ENCODE measurements at places on chromosomes 7 and 10. TPM values are rescaled to one million over a fixed set of nuclear protein-coding genes. Genes with fewer than 3 reads are reported as not detected.

- no peak for DNase-seq
These were observed 109.8 kb downstream of the MKX start for GRCh38 chr10:27635699-27636270.

MPP7 gene
- total RNA-seq, result 64.5 TPM

DNA sequence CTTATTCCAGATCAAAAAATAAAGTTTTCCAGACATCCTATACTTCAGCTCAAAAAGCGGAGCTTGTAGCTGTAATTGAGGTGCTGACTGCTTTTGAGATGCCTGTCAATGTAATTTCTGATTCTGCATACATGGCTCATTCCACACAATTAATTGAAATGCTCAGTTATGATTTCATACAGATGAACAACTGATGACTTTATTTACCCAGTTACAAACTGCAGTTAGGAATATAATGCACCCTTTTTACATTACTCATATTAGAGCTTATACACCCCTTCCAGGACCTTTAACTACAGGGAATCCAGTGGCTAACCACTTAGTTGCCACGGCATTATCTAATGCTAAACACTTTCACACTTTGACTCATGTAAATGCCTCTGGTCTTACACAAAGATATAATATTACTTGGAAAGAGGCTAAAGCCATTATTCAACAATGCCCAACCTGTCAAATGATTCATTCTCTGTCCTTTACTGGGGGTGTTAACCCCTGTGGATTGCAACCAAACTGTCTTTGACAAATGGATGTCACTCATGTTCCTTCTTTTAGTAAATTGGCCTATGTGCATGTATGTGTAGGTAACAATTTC lies 147.3 kb downstream of the ZNF33B start:
- no peak for DNase-seq

DNA sequence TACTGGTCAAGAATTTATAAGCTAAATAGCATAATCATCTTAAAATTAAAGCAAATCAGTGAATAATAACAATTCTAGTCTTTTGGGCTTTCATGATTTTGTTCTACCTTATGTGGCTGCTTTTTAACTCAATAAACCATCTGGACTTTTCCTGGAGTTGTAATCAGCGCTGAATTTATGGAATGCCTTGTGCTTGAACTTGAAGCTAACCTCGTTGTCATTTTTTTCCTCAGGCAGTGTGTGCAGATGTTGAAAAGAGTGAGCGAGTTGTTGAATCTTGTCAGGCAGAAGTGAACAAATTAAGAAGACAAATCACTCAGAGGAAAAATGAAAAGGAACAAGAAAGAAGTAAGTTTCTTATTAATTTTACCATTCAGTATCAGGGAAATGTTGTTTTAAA lies 29.5 kb downstream of the ABRAXAS2 start:
- DNase-seq, result no peak

DNA sequence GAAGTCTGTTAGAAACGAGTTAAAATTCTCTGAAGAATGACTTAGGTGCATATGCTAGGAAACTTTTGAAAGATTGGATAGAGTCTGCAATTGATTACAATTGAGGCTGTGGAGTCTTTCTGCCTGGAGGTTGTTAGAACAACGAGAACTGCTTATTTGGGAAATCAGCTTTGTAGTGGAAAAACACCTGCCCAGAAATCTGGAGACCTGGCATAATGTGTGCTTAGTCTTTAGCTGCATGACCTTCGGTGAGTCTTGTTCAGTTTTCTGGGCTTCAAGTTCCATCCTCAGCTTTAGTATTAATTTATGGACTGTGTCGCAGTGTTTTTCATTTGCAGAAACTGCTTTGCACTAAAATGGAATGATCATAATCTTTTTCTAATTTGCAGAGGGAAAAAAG lies 31.7 kb downstream of the CCNY start:
- DNase-seq, result no peak

FBXL15 gene
- total RNA-seq, result 21.1 TPM

- no peak for DNase-seq
These were observed 88.4 kb upstream of the SAMD8 start for GRCh38 chr10:75023074-75023473.

CTBP2 gene
- 144 TPM for total RNA-seq
